Naive thymus-derived CD4-positive, alpha-beta T cell (primary cell): ENCODE measurements at places on chromosomes 1 and 21. TPM values are rescaled to one million over a fixed set of nuclear protein-coding genes. Genes with fewer than 3 reads are reported as not detected.

- DNase-seq: no peak
These were observed 74.0 kb downstream of the DMRTA2 start for GRCh38 chr1:50349242-50349565.

DNA sequence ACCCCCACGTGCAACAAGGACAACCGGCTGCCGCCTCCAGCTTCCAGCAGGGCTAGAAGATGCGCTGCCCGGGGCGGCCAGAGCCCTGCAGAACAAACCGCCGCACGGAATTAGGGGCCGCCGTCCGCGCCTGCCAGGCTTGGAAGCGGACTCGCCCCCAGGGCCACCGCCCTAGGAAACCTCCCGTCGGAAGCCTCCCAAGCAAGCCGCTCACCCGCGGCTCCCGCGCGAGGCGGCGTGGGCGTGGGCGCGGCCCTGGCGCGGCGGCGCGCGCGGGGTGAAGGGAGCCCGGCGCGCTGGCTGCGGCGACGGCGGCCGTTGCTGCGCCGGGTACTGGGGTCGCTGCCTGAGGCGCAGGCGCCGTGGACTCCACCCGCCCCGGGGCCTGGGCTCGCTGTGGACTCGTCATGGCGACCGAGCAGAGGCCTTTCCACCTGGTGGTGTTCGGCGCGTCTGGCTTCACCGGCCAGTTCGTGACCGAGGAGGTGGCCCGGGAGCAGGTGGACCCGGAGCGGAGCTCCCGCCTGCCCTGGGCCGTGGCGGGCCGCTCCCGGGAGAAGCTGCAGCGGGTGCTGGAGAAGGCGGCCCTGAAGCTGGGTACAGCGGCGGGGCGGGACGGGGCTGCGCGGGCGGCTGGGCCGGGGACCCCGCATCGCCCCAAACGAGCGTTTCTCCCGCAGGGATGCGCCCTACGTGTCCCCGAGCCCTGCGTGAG lies at the start of gene SCCPDH:
TSS of gene SCCPDH (plus strand) at position 394 of the 715 bp plus-strand sequence. CDS start at position 408, 14 bp downstream.
- peak; percentile 50 for DNase-seq

GRCh38 chr1:22112554-22112953 lies 30.3 kb downstream of the WNT4 start:
- DNase-seq: no peak

DNA sequence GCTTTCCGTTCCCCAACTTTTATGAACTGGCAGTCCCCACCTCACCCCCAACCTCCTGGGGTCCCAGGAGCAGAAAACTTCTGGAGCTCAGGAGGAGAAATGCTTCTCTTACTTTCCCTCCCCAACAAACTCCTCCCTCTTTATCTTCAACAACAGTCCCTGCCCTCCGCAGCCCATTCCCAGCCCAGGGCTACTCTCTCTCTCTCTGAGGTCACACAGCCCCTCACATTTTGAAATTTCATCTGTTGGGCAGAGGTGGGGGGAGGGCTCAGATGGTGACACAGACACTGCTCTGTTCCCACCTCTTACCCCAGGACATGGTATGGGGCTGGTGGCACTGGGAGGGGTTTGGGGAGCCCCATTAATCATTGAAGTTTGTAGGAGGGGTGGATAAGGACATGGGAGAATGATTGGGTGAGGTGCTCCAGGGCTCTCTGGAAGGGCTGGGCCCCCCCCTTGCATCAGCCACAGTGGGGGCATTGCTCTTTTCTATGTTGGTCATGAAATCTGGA lies 6.0 kb downstream of the PIK3CD start:
- DNase-seq: no peak

DNA sequence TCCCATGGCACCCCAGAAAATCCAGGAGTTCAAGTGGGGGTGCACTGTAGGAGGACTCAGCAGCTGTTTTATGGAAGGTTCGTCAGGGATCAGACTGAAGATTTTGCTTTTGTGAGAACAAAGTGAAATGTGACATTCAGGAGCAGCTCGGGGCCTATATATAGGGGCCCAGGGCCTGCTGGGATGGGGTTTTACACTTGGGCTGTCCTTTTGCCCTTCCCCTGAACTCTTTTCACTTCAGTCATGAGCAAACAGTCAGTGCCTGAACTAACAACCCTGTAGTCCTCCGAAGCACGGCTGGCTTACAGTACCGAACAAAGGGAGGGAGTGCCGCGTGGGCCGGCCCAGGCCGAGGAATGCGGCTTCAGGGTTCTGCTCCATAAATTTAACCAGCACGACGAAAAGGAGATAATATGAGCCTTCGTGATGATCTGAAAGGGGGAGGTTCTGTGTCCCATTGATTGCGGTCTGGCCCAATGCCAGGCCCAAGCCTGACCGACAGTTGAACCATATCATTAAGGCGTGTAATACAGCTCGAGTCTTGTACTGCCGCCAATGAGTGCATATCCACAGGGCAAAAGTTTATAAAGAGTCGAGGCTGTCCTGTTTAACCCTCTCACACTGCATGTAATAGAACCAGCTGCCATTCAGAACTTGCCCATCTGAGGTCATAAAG lies 139.9 kb downstream of the DHRS3 start:
- DNase-seq: no peak

GRCh38 chr1:217630711-217631591 lies at the start of the genes GPATCH2 and SPATA17:
Gene GPATCH2 (minus strand): TSS chr1:217631090. CDS start chr1:217630971, 119 bp downstream.
Gene SPATA17 (plus strand): TSS chr1:217631344. CDS start chr1:217631379, 35 bp downstream.
- peak; percentile 91 for DNase-seq

DNA sequence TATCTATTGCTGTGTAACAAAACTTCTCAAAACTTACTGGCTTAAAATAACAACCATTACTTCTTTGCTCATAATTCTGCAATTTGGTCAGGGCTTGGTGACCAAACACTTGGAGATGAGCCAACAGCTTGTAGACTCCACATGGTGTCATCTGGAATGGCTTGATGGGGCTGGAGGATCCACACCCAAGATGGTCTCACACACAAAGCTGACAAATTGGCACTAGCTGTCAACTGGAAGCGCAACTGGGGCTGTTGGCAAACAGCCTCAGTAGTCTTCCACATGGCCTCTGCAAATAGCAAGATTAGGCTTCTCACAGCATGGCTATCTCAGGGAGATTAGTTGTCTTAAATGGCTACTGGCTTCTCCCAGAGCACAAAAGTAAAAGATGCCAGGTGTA lies 27.1 kb upstream of the MTF2 start:
- DNase-seq: no peak

DNA sequence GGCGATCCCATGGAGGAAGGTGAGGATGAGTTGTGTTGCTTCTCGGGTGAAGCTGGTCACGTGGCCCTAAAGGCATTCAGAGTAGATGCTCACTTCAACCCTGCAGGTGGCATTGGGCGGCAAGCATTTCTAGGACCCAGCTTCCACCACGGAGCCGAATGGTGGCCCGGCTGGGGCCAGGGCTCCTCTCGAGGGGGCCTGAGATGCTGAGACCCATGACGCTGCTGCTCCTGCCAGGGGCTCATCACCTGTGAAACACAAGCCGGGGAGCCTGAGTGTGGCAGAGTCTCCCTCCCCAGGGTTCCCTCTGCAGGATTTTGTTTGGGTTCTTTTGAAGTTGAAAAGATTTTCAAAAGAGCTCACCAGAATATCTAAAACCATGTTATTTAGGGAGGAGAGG lies 41.2 kb downstream of the ABCG1 start:
- no peak for DNase-seq

DNA sequence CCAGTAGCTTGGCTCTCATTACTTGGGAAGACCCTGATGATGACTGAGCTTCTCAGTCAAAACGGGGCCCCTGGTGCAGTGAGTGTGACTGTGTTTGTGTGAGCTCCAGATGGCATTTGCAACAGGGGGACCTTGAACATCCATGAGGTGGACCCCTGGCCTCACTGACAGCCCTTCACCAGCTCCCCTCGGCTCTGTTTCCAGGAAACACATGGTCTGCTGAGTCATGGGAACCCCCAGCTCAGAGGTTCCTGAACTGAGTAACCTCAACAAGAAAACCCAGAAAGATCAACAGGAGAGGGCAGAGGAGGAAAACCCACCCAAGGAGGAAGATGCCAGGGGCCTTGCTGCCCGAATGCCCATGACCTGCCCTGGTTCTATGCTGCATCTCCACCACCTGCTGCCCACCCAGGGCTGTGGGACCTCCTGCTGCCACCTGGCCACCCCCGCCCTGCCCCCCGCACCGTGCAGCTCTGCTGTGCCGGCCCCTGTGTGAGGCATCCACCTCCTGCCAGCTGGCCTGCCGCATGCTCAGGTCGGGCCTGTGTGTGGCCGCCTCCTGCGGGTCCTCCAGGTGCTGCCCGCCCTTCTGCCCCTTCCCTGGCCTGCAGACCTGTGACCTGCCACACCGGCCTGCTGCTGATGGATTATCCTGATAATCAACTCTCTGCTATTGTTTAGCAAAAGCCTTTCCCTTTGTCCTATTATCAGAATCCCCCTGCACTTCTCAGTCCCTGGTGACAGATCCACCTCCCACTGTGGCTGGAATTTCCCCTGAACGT lies 4.2 kb upstream of the KRTAP12-1 start:
- no peak for DNase-seq

- DNase-seq: no peak
These were observed 604.8 kb upstream of the CXADR start for GRCh38 chr21:16908077-16908476.

GRCh38 chr1:216888731-216889130 lies 165.5 kb upstream of the ESRRG start:
- DNase-seq: no peak

DNA sequence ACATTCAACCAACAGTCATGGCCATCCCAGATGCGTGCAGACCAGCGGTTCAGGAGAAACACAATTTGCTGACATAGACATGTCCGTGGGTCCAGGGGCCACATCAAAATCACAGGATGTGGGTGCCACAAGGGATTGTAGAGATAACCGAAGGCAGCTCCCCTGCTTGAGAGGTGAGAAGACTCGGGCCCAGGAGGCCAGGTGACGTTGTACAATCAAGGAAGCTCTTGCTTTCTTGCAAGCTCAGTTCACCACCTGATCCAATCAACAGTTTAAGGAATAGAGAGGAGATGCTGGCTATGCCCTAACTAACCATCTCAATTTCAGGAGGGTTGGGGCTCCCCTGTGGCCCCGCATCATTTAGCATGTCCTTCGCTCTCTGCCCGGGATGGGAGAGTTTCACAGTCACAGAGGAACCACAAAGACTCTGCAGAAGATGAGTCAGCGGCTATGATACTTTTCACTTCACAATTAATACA lies 19.5 kb downstream of the UBASH3A start:
- peak; percentile 55 for DNase-seq

GRCh38 chr1:162846256-162847212 lies 14.4 kb downstream of the CCDC190 start:
- DNase-seq: no peak

CD101 gene
- total RNA-seq: 3.1 and 4.2 TPM in 2 replicates

INTS11 gene
- total RNA-seq: 134 TPM

FAM20B gene
- 24.4 TPM for total RNA-seq

TMEM51 gene
- total RNA-seq: 0.16 TPM

ZFP69B gene
- total RNA-seq: 2.5 TPM

PGLYRP3 gene
- not detected in 2 replicates for total RNA-seq

KIAA0040 gene
- 84.5 and 88.1 TPM in 2 replicates for total RNA-seq
